Tongue (tissue), 3 donors: ENCODE measurements at places on chromosomes 4 and X. TPM values are rescaled to one million over a fixed set of nuclear protein-coding genes. Genes with fewer than 3 reads are reported as not detected.
A peak's percentile ranks its signal among the peaks of the same experiment; 100 is the strongest.

The TCP11X1 gene
- not detected for total RNA-seq

The GAGE2A gene
- not detected for total RNA-seq

GRCh38 chr4:87399148-87399547 lies 8.2 kb upstream of the HSD17B11 start:
- peak; percentile 21 for DNase-seq

DNA sequence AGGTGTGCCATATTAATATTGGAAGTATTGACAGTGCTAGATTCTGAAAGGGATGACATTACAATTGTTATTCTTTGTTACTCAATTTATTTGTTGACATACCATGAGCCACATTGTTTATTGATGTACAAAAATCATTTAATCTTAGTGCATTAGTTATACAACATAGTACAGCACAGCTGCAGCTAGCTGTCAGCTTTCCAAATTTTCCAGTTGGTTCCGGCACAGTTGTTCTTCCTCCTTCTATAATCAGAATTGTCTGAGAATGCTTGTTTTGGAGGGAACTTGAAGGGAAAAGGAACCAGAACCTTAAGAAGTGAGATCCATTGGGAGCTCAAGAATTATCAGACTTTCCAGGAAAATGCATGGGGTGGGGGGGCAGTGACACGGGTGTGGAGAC lies 281.4 kb downstream of the ZIC3 start:
- peak; percentile 68 for DNase-seq

- peak; percentile 11 for DNase-seq
Measured at GRCh38 chrX:119604766-119605463, 1.3 kb downstream of the NKRF start.

GRCh38 chrX:68403522-68403921 lies 29.8 kb downstream of the OPHN1 start:
- DNase-seq: no peak
